Astrocyte (in vitro differentiated cells and primary cell): ENCODE measurements at places on chromosomes 4 and X. TPM values are rescaled to one million over a fixed set of nuclear protein-coding genes. Genes with fewer than 3 reads are reported as not detected.

DNA sequence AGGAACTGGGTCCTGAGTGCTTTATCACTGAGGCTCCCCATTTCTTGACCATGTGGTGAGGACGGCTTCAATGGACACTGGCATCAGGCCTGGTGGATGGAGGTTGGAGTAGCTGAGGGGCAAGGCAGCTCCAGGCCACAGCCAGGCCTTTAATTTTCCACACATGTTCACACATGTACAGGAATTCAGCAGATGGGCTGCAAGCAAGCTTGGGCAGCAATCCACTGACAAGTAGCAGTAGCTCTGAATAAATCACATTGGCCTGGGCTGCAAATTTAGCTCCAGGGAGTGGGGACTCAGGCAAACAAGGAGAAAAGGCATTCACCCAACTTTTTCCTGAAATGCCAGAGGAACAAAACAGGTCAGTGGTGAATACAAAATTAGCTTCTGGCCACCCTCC is 107.8 kb upstream of the SCML1 start:
- H3K36me3 ChIP-seq: no peaks in the 10 kb centered on the region
- peaks cover 7% of the 10 kb centered on the region for H3K4me1 ChIP-seq
- no peak overlapping the region for H3K27ac ChIP-seq
- DNase-seq: no peak

DNA sequence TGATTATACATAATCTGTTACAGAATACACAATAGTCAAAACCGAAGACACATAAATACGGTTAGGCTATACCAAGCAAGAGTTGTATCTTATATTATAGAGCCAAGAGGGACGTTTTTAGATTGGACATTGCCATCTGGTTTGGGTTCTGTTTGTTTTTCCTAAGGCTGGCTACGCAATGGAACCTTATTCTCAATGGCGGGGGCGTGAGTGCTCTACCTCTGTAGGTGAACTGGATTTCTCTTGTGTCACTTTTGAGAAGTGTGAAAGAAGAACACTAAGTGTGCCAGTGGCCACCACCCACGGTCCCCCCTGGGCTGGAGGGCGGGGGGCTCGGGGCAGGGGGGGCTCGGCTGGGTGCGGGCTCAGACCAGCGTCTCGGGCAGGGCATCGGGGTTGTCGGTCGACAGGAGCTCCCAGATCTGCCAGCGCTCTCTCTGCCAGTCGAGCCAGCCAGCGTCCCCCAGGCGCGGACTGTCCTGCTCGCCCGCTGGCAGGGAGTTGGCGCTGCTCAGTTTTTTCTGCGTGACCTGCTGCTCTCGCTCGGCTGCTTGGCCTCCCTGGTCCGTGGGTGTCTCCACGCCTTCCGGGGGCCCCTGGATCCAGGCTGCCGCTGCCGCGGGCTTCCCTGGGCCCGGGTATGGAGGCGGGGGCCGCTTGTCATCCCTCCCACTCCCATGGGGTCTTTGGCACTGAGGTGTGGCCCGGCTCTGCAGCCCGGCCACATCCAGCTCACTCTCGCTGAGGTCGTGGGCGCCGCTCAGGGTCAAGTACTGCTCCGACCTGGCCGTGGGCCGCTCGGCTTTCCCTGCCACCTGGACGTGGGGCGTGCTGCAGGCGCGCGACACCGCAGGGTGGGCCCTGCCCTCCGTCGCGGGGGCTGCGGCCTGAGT is 27.6 kb downstream of the HCCS start:
- H3K4me3 ChIP-seq: no peak overlapping the region
- no peak overlapping the region for H3K27ac ChIP-seq
- H3K36me3 ChIP-seq: no peaks in the 10 kb centered on the region
- H3K4me1 ChIP-seq: no peaks in the 10 kb centered on the region
- DNase-seq: no peak

- no peaks in the 10 kb centered on the region for H3K36me3 ChIP-seq
- DNase-seq: no peak
- no peak overlapping the region for H3K4me3 ChIP-seq
- H3K27me3 ChIP-seq: no peaks in the 10 kb centered on the region
- no peak overlapping the region for H3K27ac ChIP-seq
Measured at GRCh38 chrX:108033890-108034289, 11.0 kb upstream of the VSIG1 start.

GRCh38 chrX:99242001-99242400 is 1168.1 kb downstream of the PCDH19 start:
- DNase-seq: no peak
- no peak overlapping the region for H3K4me3 ChIP-seq
- no peak overlapping the region for H3K27ac ChIP-seq
- no peaks in the 10 kb centered on the region for H3K36me3 ChIP-seq
- no peaks in the 10 kb centered on the region for H3K27me3 ChIP-seq
- no peaks in the 10 kb centered on the region for H3K4me1 ChIP-seq

- no peak overlapping the region for H3K4me3 ChIP-seq
- DNase-seq: no peak
- H3K36me3 ChIP-seq: no peaks in the 10 kb centered on the region
- H3K27ac ChIP-seq: no peak overlapping the region
- no peaks in the 10 kb centered on the region for H3K27me3 ChIP-seq
Measured at GRCh38 chr4:177810220-177810619, 368.0 kb upstream of the AGA start.

DNA sequence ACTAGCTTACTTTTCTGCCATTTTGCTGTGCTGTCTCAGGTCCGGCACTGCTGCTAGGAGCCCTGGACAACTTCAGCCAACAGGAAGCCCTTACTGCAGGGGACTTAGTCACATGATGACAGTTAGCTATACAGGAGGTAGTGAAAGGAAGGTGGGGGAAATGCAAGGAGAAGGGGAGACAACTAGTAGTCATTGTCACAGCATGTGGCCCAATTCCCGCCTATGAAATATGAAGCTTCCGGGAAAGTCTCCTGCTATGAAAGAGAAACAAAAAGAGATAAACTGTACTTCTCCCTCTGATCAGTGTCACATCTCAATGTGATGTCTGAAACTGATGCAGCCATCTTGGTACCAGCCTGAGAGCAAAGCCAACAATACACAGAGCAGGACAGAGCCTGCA is 71.6 kb downstream of the AMELX start:
- no peak overlapping the region for H3K4me3 ChIP-seq
- H3K36me3 ChIP-seq: no peaks in the 10 kb centered on the region
- H3K27me3 ChIP-seq: no peaks in the 10 kb centered on the region
- DNase-seq: no peak

DNA sequence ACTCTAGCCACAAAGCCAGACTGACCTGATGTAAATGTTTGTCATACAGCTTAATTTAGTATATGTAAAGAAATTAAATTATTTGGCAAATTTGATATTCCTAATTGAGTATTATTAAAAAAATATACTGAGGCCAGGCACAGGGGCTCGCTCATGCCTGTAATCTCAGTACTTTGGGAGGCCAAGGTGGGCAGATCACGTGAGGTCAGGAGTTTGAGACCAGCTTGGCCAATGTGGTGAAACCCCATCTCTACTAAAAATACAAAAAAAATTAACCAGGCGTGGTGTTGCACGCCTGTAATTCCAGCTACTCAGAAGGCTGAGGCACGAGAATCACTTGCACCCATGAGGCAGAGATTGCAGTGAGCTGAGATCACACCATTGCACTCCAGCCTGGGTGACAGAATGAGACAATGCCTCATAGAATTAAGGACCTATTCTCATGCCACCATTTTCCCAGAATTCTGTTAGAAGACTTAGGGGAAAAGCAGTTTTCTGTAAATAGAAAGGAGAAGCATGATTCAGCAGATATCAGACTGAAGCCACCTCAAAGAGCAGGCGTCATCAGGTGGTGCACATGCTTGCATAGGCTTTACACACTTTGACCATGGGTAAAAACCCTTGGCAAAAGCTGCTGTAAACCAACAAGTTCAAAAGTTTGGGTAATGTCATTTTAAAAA is 6.1 kb downstream of the UBQLN2 start:
- H3K36me3 ChIP-seq: no peaks in the 10 kb centered on the region
- H3K27ac ChIP-seq: no peak overlapping the region
- no peak for DNase-seq
- no peak overlapping the region for H3K4me3 ChIP-seq
- no peaks in the 10 kb centered on the region for H3K27me3 ChIP-seq
- no peaks in the 10 kb centered on the region for H3K4me1 ChIP-seq

- H3K27me3 ChIP-seq: no peaks in the 10 kb centered on the region
- no peak for DNase-seq
- H3K36me3 ChIP-seq: no peaks in the 10 kb centered on the region
- no peak overlapping the region for H3K4me3 ChIP-seq
Measured at GRCh38 chr4:3059943-3060342, 14.4 kb downstream of the HTT-AS start.

Gene CT55
- not detected in 2 replicates for total RNA-seq

DNA sequence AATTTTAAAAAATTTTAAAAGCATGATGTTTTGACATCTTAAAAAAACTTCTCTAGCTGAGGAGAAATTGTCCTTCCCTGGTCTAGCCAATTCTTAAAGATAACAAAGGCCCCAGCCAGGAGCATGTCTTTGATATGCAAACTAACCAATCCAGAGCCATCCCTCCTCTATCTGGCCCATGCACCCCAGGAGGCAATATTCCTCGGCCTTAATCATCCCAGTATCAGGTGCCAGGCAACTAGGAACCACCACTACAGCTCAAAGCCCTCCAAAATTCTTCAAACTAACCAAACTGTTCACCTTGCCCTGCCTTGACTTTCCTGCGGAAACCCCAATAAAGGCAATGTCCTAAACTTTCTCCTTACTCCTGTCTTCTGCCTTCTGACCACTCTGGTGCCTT is 97.8 kb upstream of the USP9X start:
- H3K36me3 ChIP-seq: no peaks in the 10 kb centered on the region
- no peak overlapping the region for H3K4me3 ChIP-seq
- no peaks in the 10 kb centered on the region for H3K4me1 ChIP-seq
- no peak for DNase-seq
- no peak overlapping the region for H3K27ac ChIP-seq

- no peaks in the 10 kb centered on the region for H3K36me3 ChIP-seq
- no peak within 1 kb of the TSS for H3K4me3 ChIP-seq
- no peak within 1 kb of the TSS for H3K27ac ChIP-seq
- no peaks in the 10 kb centered on the region for H3K4me1 ChIP-seq
- DNase-seq: no peak
Measured at GRCh38 chrX:126165721-126166461, at the start of gene DCAF12L2. TSS of gene DCAF12L2 (minus strand) at chrX:126166289. CDS start at chrX:126165924, 365 bp downstream.

- no peak for DNase-seq
- H3K27me3 ChIP-seq: no peaks in the 10 kb centered on the region
- no peaks in the 10 kb centered on the region for H3K36me3 ChIP-seq
- H3K27ac ChIP-seq: no peak overlapping the region
Measured at GRCh38 chr4:56857601-56858309, 36.3 kb upstream of the SPINK2 start.

DNA sequence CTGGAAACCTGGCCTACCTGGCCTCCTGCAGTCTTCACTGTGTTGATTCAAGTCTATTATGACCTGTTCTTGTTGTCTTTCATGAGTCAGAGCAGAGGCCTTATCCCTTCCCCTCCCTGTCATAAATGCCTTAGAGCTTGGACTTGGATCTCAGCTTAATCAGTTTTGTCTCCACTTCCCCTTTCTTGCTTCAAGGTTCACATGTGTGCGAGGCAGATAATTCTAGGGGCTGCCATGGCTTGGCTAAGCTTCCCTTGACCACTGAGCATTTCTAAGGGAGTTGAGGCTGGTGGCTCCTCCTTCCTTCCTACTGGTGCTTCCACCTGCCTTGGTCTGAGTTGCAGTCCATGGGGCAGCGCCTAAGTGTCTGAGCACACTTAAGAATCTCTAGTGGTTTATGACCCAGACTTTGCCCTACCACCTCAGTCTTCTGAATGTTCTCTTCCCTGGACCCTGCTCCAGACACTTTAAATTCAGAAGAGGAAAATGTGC is 1.7 kb upstream of the HEPH start:
- no peak overlapping the region for H3K4me3 ChIP-seq
- no peaks in the 10 kb centered on the region for H3K27me3 ChIP-seq
- no peaks in the 10 kb centered on the region for H3K36me3 ChIP-seq
- DNase-seq: no peak

DNA sequence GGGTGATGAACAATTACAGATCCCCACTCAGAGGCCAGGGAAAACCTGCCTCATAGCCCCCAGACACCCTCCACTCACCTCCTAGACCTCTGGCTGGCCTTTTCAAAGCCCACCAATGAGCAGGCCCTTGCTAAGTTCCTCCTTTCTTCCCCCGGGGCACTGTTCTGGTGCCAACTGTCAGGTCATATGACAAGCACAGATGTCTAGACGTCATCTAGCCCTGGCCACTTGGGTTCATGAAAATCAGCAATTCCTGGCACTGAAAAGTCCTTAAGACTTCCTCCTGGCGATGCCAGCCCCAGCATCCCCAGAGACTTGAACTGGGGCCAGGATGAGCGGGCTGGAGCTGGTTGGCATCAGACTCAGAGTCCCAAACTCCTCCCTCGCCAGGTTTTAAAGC is 115.6 kb upstream of the NALF2 start:
- H3K4me3 ChIP-seq: no peak overlapping the region
- no peak overlapping the region for H3K27ac ChIP-seq
- no peaks in the 10 kb centered on the region for H3K4me1 ChIP-seq
- H3K36me3 ChIP-seq: no peaks in the 10 kb centered on the region

Gene MAGEA9B
- not detected in 2 replicates for total RNA-seq

GRCh38 chr4:108034565-108034964 is 44.9 kb downstream of the HADH start:
- H3K4me1 ChIP-seq: peaks cover 5% of the 10 kb centered on the region
- H3K4me3 ChIP-seq: no peak overlapping the region
- H3K27ac ChIP-seq: no peak overlapping the region
- DNase-seq: no peak
- H3K27me3 ChIP-seq: no peaks in the 10 kb centered on the region

- peak overlapping the region; percentile 62 for H3K4me3 ChIP-seq
- no peaks in the 10 kb centered on the region for H3K27me3 ChIP-seq
- peak; percentile 88 for DNase-seq
- H3K4me1 ChIP-seq: peaks cover 6% of the 10 kb centered on the region
- no peaks in the 10 kb centered on the region for H3K36me3 ChIP-seq
Measured at GRCh38 chr4:183876268-183876934, 28.7 kb upstream of the STOX2 start.

DNA sequence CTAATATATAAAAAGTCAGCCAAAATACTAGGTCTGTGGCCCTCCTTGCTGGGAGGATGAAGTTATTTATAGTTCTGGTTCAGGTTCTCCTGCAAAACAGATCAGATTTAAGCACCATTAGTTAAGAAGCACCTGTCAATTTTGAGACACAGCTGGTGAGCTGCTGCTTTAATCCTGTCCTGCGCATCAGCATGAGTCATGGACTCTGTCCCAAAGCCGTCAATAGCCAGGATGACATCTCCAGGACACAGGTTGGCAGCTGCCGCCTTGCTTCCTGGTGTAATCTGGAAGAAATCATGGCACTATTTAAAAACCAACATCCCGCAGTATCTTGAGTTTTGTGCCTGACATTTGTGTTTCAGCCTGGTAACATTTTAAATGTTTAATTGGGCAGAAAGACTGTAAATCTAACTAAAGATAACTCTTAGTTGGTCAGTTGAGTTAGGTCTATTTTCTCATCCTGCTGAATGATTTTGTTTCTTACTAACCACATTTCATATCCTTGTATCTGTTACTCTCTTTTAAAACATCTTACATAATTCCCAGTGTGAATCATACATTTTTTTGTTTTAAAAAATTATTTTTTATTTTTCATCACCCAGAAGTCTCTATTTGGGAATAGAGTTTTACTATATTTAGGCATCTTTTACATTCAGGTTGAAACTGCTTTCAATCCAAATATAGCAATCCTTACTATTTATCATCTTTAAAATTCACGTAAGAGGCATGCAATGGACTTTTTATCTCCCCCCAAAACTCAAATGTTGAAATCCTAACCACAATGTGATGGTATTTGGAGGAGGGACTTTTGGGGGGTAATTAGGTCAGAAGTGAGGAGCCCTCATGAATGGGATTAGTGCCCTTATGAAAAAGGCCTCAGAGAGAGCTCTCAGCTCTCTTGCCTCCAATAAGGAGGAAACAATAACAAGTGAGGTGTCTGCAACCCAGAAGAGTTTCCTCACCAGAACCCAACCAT is 10.1 kb downstream of the PDLIM3 start:
- H3K27me3 ChIP-seq: no peaks in the 10 kb centered on the region
- H3K4me1 ChIP-seq: no peaks in the 10 kb centered on the region
- no peak overlapping the region for H3K27ac ChIP-seq
- H3K36me3 ChIP-seq: peaks cover 3% of the 10 kb centered on the region
- DNase-seq: peak; percentile 52
- H3K4me3 ChIP-seq: no peak overlapping the region

Gene ADH6
- total RNA-seq: not detected in 2 replicates
